Type B pancreatic cell (in vitro differentiated cells): ENCODE measurements at places on chromosomes 11 and 22.

DNA sequence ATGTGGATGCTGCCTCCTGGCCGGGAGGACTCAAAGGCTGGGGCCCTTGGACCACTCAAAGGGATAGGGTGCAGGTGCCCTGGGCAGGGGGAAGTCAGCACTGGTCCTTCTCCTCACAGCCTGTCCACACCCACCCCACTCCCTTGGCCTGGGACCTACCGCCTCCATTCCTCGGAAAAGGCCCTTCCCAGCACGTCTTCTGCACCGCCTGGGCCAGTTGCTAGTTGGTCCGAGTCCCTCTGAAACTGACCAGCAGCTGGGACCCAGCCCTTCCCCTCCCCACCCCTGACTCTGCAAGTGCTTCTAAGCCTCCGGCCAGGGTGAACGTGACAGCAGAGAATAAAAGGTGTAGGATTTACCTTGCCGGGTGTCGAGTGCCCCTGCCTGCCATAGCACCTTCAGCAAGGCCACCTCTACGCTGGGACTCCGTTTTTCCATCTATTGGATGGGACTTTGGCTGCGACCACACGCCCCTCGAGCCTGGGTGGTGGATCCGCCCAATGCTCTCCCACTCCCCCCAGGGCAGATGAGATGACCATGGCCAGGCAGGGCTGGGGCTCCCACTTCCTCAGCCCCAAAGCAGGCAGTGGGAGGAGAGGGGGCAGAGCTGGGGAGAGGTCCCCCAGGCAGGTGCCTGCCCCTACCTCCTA is 37.3 kb downstream of the OSBPL5 start:
- no peak for DNase-seq

DNA sequence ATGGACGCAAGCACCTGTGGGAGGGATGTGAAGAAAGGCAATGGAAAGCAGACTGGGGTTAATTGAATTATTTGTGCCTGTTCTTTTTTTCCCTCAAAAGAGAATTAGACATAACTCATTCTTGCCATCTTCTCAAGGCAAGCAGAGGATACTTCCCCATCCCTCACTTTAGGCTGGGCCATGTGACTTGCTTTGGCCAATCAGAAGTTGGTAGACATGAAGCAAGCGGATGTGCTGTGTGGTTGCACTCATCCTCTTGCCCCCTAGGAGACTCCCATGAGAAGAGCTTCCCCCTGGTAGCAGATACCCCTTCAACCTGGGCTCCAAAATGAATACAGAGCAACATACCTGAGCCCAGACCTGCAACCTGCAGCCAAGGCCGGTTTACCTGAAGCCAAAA is 124.4 kb upstream of the ZC3H12C start:
- DNase-seq: no peak

GRCh38 chr11:62411524-62411923 is 7.3 kb upstream of the SCGB1A1 start:
- DNase-seq: no peak

DNA sequence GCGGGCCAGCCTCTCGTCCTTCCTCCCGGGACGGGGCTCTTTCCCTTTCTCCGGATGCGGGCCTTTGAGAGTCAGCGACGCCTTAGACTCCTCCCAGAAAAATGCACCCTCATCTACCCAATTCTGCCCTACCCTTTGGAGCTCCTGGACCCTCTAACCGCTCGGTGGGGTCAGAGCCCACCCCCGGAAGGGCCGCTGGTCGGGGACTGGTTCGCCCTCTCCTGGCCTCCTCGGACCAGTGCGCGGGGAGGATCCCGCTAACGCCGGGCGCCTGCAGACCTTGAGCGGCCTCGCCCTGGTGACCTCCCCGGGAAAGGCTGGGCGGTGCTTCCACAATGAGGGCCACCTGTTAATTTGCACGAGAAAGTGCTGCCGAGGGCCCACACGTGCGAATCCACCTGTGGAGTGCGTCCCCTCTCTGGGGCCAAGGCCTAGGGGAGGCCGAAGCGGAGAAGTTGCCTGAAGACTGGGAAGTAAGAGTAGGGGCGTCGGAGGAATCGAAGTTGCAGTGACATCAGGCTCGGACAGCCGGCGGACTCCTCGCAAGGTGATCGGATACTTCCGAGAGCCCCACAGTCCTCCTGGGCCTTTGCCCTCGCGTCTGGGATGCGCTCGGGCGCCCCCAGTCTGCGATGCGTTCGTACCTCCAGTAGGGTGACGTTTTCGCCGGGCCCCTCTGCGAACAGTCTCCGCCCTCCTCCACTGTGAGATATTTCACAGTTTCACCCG is 61.5 kb downstream of the ENDOD1 start:
- DNase-seq: peak; percentile 90

GRCh38 chr11:61406067-61406466 is 13.7 kb downstream of the TMEM216 start:
- DNase-seq: no peak

- DNase-seq: no peak
Observed at GRCh38 chr11:69209421-69210309, 53.9 kb downstream of the SMIM38 start.

GRCh38 chr22:24329453-24329852 is 58.8 kb downstream of the SPECC1L start:
- DNase-seq: no peak
